ENCODE measurements at places on chromosomes 16 and 17.
A peak's percentile ranks its signal among the peaks of the same experiment; 100 is the strongest.

- DNase-seq = no peak
These were observed 45.4 kb downstream of the SEC14L1 start for GRCh38 chr17:77186141-77186604.

- no peak for DNase-seq
These were observed 46.1 kb upstream of the PABPN1L start for GRCh38 chr16:88912556-88912955.

DNA sequence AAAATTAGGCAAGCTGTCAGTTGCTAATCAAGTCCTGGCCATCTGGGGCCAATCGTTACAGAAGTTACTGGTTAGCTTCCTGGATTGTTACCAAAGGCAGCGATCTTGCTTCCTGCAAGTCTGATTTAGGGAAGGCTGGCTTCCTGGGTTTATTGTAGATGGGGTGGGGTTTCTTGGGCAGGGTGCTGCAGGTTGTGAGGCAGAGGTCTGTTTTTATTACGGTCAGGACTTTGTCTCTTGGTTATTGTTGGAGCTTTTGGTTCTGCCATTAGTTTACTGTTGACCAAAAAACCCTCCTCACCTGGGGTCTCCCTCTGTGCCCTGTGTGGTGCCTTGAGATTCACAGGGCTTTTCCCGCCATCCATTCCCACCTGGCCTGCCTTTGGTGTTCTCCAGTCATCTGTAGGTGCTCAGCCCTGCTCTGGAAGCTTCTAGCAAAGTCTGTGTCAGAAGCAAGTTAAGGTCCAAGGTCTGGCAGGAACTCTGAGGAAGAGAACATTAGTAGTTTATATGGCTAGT is 36.9 kb downstream of the SLC47A1 start:
- DNase-seq = no peak

- DNase-seq = no peak
These were observed 1.3 kb upstream of the UBALD2 start for GRCh38 chr17:76263896-76264295.

DNA sequence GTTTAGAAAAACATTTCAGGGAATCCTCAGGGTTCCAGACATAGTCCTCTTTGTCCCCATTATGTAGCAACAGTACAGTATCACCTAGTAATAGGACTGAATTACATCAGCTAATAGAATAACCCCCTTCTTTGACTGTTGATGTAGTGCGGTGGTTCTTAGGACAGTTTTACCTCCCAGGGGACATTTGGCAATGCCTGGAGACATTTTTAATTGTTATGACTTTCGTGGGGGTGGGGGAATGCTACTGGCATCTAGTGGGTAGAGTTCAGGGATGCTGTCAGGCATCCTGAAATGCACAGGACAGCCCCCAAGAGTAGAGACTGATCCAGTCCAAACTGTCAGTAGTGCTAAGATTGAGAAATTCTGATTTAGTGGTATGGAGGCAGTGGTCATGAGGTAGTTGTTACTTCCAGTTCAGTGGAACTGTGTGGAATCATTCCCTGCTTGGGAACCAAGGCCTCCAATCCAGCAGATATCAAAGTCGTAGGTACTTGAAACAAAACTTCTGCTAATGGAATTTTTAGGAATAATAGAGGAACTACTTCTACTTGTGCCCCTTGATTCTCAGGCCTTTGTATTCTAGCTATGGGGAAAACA is 20.3 kb downstream of the NF1 start:
- DNase-seq = no peak

DNA sequence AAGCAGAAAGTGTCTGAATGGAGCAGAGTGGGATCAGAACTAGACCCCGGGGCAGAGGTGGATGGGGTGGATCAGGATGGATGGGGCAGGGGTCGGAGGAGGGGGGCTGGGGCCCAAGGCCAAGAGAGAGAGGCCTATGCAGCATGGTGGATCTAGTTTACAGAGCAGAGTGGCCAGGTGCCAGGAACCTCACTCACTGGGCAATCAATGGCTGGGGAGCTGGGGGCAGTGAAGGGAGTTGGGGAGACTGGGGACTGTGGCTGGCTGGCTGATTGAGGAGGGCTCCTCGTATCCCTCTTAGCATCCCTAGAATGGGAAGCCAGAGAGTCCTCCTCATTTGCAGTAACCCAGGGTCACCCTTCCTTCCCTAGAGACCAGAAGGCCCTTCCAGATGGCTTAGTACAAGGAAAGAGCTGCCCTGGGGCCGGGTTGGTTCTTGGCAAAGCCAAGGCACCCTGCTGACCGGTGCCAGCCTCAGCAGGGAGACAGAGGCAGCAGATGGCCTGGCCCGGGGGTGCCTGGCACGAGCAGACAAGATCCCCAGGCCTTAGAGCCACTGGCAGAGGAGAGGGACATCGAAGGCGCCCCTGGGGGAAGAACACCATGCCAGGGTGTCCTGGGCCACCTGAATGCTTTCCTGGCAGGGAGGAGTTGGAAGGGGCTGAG is 36.8 kb downstream of the SRCIN1 start:
- no peak for DNase-seq

DNA sequence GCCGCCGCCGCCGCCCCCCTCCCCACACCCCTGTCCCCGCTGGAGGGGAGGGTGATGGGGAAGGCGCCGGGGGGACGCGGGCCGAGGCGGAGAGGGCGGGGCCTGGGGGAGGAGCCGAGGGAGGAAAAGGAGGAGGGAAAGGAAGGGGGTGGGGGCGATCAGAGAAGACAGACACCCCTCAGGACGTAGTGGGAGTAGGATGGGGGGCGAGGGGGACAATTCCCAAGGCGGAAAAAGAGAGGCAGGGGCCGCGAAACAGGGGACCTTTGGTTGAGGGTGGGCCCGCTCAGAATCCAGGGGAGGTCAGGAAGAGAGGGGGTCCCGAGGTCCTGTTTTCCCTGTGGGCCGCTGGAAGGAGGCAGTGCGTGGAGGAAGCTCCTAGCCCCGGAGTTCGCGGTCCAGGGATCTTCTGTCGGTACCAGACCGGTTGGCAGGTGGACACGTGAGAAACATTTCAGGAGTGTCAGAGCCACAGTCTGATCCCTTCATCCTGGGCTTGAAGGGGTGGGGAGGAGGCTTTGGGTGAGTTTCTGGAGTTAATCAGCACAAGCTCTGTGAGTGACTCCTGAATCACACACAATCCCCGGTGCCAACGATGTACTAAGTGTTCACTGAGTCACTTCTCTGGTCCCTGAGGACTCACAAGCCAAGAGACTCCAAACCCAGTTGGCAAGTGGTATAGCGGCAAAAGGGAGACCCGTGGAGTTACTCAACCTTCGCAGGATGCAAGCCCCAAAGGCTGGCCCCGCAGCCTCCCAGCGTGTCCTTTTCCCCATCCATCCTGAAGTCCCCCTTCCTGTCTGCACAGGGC is at the start of gene XYLT1:
Gene XYLT1, minus strand, starts transcription at position 53 of the 811 bp plus-strand sequence. CDS start 164 bp downstream, outside the sequence.
- DNase-seq = peak; percentile 79

DNA sequence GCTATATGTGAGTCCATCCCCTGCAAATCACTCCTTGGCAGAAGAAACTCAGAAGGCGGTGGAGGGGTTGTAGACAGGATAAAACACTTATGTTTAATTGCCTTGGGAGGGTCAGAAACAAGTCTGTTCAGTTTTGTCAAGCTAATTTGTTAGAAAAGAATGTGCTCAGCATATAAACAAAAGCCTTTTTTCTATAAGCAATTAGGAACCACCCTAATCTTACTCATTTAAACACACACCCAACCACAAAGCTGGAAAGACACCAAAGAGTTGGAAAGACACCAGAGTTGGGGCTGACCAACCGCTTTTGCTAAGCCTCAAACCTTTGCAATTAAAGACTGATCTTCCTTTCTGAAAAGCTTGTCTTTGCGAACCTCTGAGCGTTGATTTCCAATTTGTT is 439.2 kb upstream of the ERCC4 start:
- DNase-seq = no peak

GRCh38 chr17:20565711-20566110 is 13.8 kb upstream of the CDRT15L2 start:
- DNase-seq = no peak

DNA sequence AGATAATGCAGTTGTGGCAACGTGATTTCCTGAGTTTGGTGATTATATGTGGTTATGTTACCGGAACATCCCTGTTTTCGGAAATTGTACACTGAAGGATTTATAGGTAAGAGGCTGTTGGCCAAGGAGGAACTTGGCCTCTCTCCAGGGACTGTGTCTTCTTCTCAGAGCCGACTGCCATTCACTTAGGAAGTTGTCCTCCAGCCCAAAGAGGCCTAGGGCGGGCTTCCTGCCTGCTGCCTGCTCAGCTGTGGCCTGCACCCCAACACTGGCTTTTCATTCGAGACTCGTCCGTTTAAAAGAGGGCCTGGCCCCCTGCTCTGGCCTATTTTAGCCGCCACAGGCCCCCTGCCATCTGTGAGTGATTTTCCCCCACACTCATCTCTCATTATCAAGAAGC is 64.3 kb downstream of the ZDHHC7 start:
- no peak for DNase-seq
